ENCODE measurements at places on chromosomes 1 and 21. TPM values are rescaled to one million over a fixed set of nuclear protein-coding genes. Genes with fewer than 3 reads are reported as not detected.

KCNQ4 gene
- polyA plus RNA-seq, result 1.9 TPM

OR2T11 gene
- not detected for polyA plus RNA-seq

PTGER3 gene
- 2.0 TPM for polyA plus RNA-seq

KCNJ10 gene
- not detected for polyA plus RNA-seq

S100A14 gene
- 496 TPM for polyA plus RNA-seq

TMOD4 gene
- polyA plus RNA-seq, result 0.19 TPM

MYBPHL gene
- polyA plus RNA-seq, result not detected

GLMN gene
- polyA plus RNA-seq, result 15.2 TPM

PLA2G5 gene
- not detected for polyA plus RNA-seq

HSF2BP gene
- 0.78 TPM for polyA plus RNA-seq

GBP1 gene
- 22.2 TPM for polyA plus RNA-seq

KANK4 gene
- 0.43 TPM for polyA plus RNA-seq

Data from small intestine (tissue), 16 donors.